ENCODE measurements at places on chromosomes 7 and 10. TPM values are rescaled to one million over a fixed set of nuclear protein-coding genes. Genes with fewer than 3 reads are reported as not detected.

The LIPF gene
- total RNA-seq = not detected

The ZNF273 gene
- 13.7 TPM for total RNA-seq

The GRB10 gene
- total RNA-seq = 59.9 TPM

The NEUROG3 gene
- total RNA-seq = not detected

The LMOD2 gene
- not detected for total RNA-seq

The ZNF488 gene
- under 0.01 TPM for total RNA-seq

- DNase-seq = no peak
Measured at GRCh38 chr7:31747553-31747952, 60.5 kb downstream of the PPP1R17 start.

- DNase-seq = no peak
Measured at GRCh38 chr10:132418527-132419416, 21.8 kb downstream of the PWWP2B start.

GRCh38 chr7:111235709-111236108 is 144.8 kb downstream of the LRRN3 start:
- no peak for DNase-seq

- DNase-seq = peak; percentile 23
Measured at GRCh38 chr10:77011874-77012811, 625.5 kb downstream of the KCNMA1 start.

All from lung microvascular endothelial cell (primary cell).